ENCODE measurements at places on chromosomes 1 and 21. TPM values are rescaled to one million over a fixed set of nuclear protein-coding genes. Genes with fewer than 3 reads are reported as not detected.

GRCh38 chr21:26501495-26502021, 71.5 kb downstream of the CYYR1 start:
- H3K27ac ChIP-seq, result no peak overlapping the region
- no peaks in the 10 kb centered on the region for H3K27me3 ChIP-seq
- no peak for DNase-seq
- H3K4me1 ChIP-seq, result no peaks in the 10 kb centered on the region
- no peaks in the 10 kb centered on the region for H3K36me3 ChIP-seq

The GPR161 gene
- total RNA-seq, result 22.4 TPM

DNA sequence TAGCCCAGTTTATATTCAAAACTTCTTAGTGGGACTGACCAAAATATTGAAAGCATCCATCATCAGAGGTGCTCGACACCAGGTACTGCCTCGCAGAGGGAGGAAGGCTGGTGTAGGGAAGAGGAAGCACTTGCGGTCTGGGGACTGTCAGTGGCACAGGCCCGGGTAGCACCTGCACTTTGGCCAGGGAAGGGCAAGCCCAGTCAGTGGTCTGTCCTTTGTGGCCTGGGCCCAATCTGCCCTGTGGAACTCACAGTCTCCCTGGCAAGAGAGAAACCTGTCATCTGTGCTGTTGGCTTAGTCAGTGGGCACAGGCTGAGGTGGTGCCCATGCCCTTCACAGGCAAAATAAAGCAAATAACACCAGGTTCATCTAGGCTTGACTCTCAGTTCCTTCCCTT, 77.4 kb downstream of the SYT6 start:
- H3K36me3 ChIP-seq, result no peaks in the 10 kb centered on the region
- H3K4me1 ChIP-seq, result peaks cover 5% of the 10 kb centered on the region
- DNase-seq, result no peak
- H3K4me3 ChIP-seq, result no peak overlapping the region
- no peaks in the 10 kb centered on the region for H3K27me3 ChIP-seq

GRCh38 chr1:235866205-235866912, at the start of gene LYST:
LYST (minus strand) TSS chr1:235866906; CDS start chr1:235830417, 36,489 bp downstream.
- H3K4me3 ChIP-seq, result peak within 1 kb of the TSS; percentile 80
- H3K27me3 ChIP-seq, result no peaks in the 10 kb centered on the region
- H3K27ac ChIP-seq, result peak within 1 kb of the TSS; percentile 97
- no peak for DNase-seq
- H3K4me1 ChIP-seq, result peaks cover 17% of the 10 kb centered on the region

DNA sequence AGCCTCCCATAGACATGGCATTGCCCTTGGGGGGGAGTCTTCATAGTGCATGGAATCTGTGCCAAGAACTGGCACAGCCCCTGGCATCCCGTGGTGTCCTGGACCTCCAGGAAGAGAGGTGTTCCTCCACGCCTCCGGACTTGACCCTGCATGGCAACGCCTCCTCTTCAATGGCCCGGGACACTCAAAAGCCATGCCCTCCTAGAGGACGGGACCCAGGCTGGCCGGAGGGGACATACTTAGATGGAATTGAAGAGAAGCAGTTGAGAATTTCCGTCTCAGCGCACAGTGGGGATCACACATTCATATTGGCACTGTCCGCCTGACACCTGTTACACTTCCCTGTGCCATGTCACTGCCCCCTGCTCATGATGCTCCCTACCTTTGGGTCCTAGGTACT, 38.4 kb upstream of the TENT5C start:
- H3K4me3 ChIP-seq, result no peak overlapping the region
- DNase-seq, result peak; percentile 90
- H3K4me1 ChIP-seq, result no peaks in the 10 kb centered on the region
- H3K36me3 ChIP-seq, result no peaks in the 10 kb centered on the region
- H3K27ac ChIP-seq, result no peak overlapping the region

- H3K27ac ChIP-seq, result peak overlapping the region; percentile 60
- peaks cover 56% of the 10 kb centered on the region for H3K4me1 ChIP-seq
- H3K36me3 ChIP-seq, result no peaks in the 10 kb centered on the region
Measured at GRCh38 chr1:8598783-8599182, 218.7 kb downstream of the RERE start.

The KIF2C gene
- total RNA-seq, result 0.78 TPM

GRCh38 chr1:213669964-213670691, 317.6 kb upstream of the PROX1 start:
- peaks cover 6% of the 10 kb centered on the region for H3K27me3 ChIP-seq
- no peaks in the 10 kb centered on the region for H3K36me3 ChIP-seq
- no peak overlapping the region for H3K27ac ChIP-seq
- no peak overlapping the region for H3K4me3 ChIP-seq
- no peaks in the 10 kb centered on the region for H3K4me1 ChIP-seq

- peak; percentile 64 for DNase-seq
- no peaks in the 10 kb centered on the region for H3K27me3 ChIP-seq
- peaks cover 28% of the 10 kb centered on the region for H3K36me3 ChIP-seq
- H3K27ac ChIP-seq, result no peak overlapping the region
- H3K4me3 ChIP-seq, result peak overlapping the region; percentile 20
Measured at GRCh38 chr1:109623601-109624161, 4.0 kb downstream of the AMPD2 start.

GRCh38 chr1:64487061-64487460, 17.1 kb downstream of the CACHD1 start:
- no peak overlapping the region for H3K27ac ChIP-seq
- H3K4me3 ChIP-seq, result no peak overlapping the region
- DNase-seq, result no peak
- no peaks in the 10 kb centered on the region for H3K27me3 ChIP-seq
- no peaks in the 10 kb centered on the region for H3K36me3 ChIP-seq
- H3K4me1 ChIP-seq, result peaks cover 3% of the 10 kb centered on the region

- no peak for DNase-seq
- peaks cover 30% of the 10 kb centered on the region for H3K36me3 ChIP-seq
- no peak overlapping the region for H3K4me3 ChIP-seq
- no peaks in the 10 kb centered on the region for H3K4me1 ChIP-seq
- H3K27me3 ChIP-seq, result no peaks in the 10 kb centered on the region
- no peak overlapping the region for H3K27ac ChIP-seq
Measured at GRCh38 chr1:116531917-116532316, 38.9 kb downstream of the CD58 start.

- DNase-seq, result no peak
- H3K27me3 ChIP-seq, result no peaks in the 10 kb centered on the region
- peaks cover 22% of the 10 kb centered on the region for H3K4me1 ChIP-seq
- no peaks in the 10 kb centered on the region for H3K36me3 ChIP-seq
- no peak overlapping the region for H3K27ac ChIP-seq
Measured at GRCh38 chr1:117757668-117758067, 151.8 kb downstream of the TENT5C start.

GRCh38 chr1:23554127-23554480, 5.2 kb downstream of the ID3 start:
- peaks cover 4% of the 10 kb centered on the region for H3K36me3 ChIP-seq
- DNase-seq, result no peak
- peak overlapping the region; percentile 91 for H3K4me3 ChIP-seq
- peaks cover 48% of the 10 kb centered on the region for H3K4me1 ChIP-seq
- no peaks in the 10 kb centered on the region for H3K27me3 ChIP-seq

The C8A gene
- not detected for total RNA-seq

- DNase-seq, result no peak
- peaks cover 17% of the 10 kb centered on the region for H3K4me1 ChIP-seq
- H3K27me3 ChIP-seq, result no peaks in the 10 kb centered on the region
- no peak overlapping the region for H3K4me3 ChIP-seq
- no peaks in the 10 kb centered on the region for H3K36me3 ChIP-seq
- no peak overlapping the region for H3K27ac ChIP-seq
Measured at GRCh38 chr1:174218983-174219382, 59.7 kb downstream of the RABGAP1L start.

The MNDA gene
- 2.1 TPM for total RNA-seq

- H3K36me3 ChIP-seq, result no peaks in the 10 kb centered on the region
- DNase-seq, result no peak
- H3K27me3 ChIP-seq, result no peaks in the 10 kb centered on the region
- H3K27ac ChIP-seq, result no peak overlapping the region
Measured at GRCh38 chr1:53249706-53250105, 11.4 kb upstream of the MAGOH start.

The PLA2G2A gene
- 29.9 TPM for total RNA-seq

The GBP5 gene
- 3.0 TPM for total RNA-seq

DNA sequence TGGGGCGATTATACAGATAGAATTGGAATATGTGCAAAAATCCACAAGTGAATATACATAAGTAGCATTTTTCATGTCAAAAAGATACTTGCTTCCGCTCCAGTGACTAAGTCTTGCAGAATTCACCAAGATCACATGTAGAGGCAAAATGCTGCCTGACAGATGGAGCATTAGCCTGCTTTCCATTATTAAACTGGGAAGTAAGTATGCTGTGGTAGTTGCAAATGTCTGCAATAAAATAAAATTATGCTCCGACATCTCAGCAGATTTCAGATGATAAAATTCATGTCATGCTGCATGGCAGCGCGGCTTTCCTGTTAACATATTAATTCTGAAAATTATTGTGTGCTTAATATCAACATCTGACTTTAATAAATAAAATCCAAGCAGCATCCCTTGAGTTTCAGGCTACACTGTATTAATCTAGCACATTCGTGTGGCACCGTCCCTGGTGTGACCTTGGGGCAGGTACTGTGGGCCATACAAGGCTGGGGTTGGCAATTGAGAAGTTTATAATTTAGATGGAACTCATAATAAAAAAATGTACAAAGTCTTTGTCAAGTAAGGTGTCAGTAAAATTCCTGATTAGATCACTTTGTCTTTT, 366.4 kb upstream of the ZP4 start:
- no peaks in the 10 kb centered on the region for H3K4me1 ChIP-seq
- no peak for DNase-seq
- H3K4me3 ChIP-seq, result no peak overlapping the region
- H3K36me3 ChIP-seq, result no peaks in the 10 kb centered on the region
- H3K27me3 ChIP-seq, result no peaks in the 10 kb centered on the region

- H3K36me3 ChIP-seq, result no peaks in the 10 kb centered on the region
- DNase-seq, result no peak
- H3K4me1 ChIP-seq, result no peaks in the 10 kb centered on the region
- no peak overlapping the region for H3K27ac ChIP-seq
- H3K27me3 ChIP-seq, result no peaks in the 10 kb centered on the region
Measured at GRCh38 chr1:73556270-73556669, 641.7 kb downstream of the LRRIQ3 start.

The ST6GALNAC5 gene
- total RNA-seq, result 8.7 TPM

GRCh38 chr1:18288722-18289121, 181.1 kb downstream of the IGSF21 start:
- H3K4me1 ChIP-seq, result no peaks in the 10 kb centered on the region
- no peak overlapping the region for H3K4me3 ChIP-seq
- H3K27me3 ChIP-seq, result no peaks in the 10 kb centered on the region
- H3K27ac ChIP-seq, result no peak overlapping the region
- no peak for DNase-seq
- H3K36me3 ChIP-seq, result no peaks in the 10 kb centered on the region

GRCh38 chr1:158976219-158976618, 33.5 kb upstream of the IFI16 start:
- no peaks in the 10 kb centered on the region for H3K27me3 ChIP-seq
- no peaks in the 10 kb centered on the region for H3K36me3 ChIP-seq
- H3K4me1 ChIP-seq, result no peaks in the 10 kb centered on the region
- no peak overlapping the region for H3K4me3 ChIP-seq
- H3K27ac ChIP-seq, result no peak overlapping the region

GRCh38 chr1:219697682-219698081, 84.8 kb upstream of the ZC3H11B start:
- H3K27me3 ChIP-seq, result no peaks in the 10 kb centered on the region
- H3K27ac ChIP-seq, result no peak overlapping the region
- no peak for DNase-seq
- H3K4me1 ChIP-seq, result no peaks in the 10 kb centered on the region
- H3K36me3 ChIP-seq, result no peaks in the 10 kb centered on the region

The OVAAL gene
- total RNA-seq, result not detected

The TMEM54 gene
- 105 TPM for total RNA-seq

GRCh38 chr1:63662841-63663240, 69.6 kb downstream of the PGM1 start:
- peak overlapping the region; percentile 52 for H3K27ac ChIP-seq
- no peak for DNase-seq
- no peaks in the 10 kb centered on the region for H3K27me3 ChIP-seq
- H3K4me3 ChIP-seq, result no peak overlapping the region

The IFNAR1 gene
- 26.7 TPM for total RNA-seq

GRCh38 chr1:182611326-182611725, 7.1 kb upstream of the RGS16 start:
- no peaks in the 10 kb centered on the region for H3K27me3 ChIP-seq
- no peak overlapping the region for H3K4me3 ChIP-seq
- H3K36me3 ChIP-seq, result no peaks in the 10 kb centered on the region
- no peak for DNase-seq
- H3K27ac ChIP-seq, result no peak overlapping the region
- peaks cover 23% of the 10 kb centered on the region for H3K4me1 ChIP-seq

Data from esophagus muscularis mucosa (tissue), 4 donors.